Pancreas (tissue), 10 donors: ENCODE measurements at places on chromosomes 16 and 17. TPM values are rescaled to one million over a fixed set of nuclear protein-coding genes. Genes with fewer than 3 reads are reported as not detected.

SLC4A1 gene
- polyA plus RNA-seq: not detected

KRTAP9-4 gene
- not detected for polyA plus RNA-seq

ATAD5 gene
- polyA plus RNA-seq: 0.19 TPM

FLII gene
- polyA plus RNA-seq: 282 TPM

ICAM2 gene
- 19.1 TPM for polyA plus RNA-seq

CLEC19A gene
- polyA plus RNA-seq: not detected

CDH16 gene
- polyA plus RNA-seq: not detected

RNF157 gene
- polyA plus RNA-seq: 3.4 TPM

OR1F1 gene
- polyA plus RNA-seq: not detected

MPP3 gene
- 42.5 TPM for polyA plus RNA-seq

CNTNAP1 gene
- polyA plus RNA-seq: 8.1 TPM

CTF1 gene
- polyA plus RNA-seq: 2.9 TPM

HS3ST3A1 gene
- polyA plus RNA-seq: not detected

OR4D1 gene
- polyA plus RNA-seq: not detected

DHRS11 gene
- 15.4 TPM for polyA plus RNA-seq

TBC1D3K gene
- not detected for polyA plus RNA-seq

ACACA gene
- 12.4 TPM for polyA plus RNA-seq

SMTNL2 gene
- 0.42 TPM for polyA plus RNA-seq

PRSS33 gene
- polyA plus RNA-seq: not detected

SYCE1L gene
- 8.2 TPM for polyA plus RNA-seq

SBK1 gene
- 0.96 TPM for polyA plus RNA-seq

KRTAP1-5 gene
- polyA plus RNA-seq: not detected

TBC1D3H gene
- not detected for polyA plus RNA-seq

TAOK2 gene
- polyA plus RNA-seq: 41.1 TPM

CDH11 gene
- 0.38 TPM for polyA plus RNA-seq

WWOX gene
- 12.9 TPM for polyA plus RNA-seq

ATP2A1 gene
- 0.49 TPM for polyA plus RNA-seq

SLC12A3 gene
- 0.04 TPM for polyA plus RNA-seq
